Dorsolateral prefrontal cortex (tissue), 122 donors: ENCODE measurements at places on chromosomes 13 and 19.

- no peak for DNase-seq
These were observed 295.6 kb downstream of the ZNF536 start for GRCh38 chr19:30667746-30668145.

- no peak for DNase-seq
These were observed 874 bp downstream of the TRIM28 start for GRCh38 chr19:58544591-58545285.

DNA sequence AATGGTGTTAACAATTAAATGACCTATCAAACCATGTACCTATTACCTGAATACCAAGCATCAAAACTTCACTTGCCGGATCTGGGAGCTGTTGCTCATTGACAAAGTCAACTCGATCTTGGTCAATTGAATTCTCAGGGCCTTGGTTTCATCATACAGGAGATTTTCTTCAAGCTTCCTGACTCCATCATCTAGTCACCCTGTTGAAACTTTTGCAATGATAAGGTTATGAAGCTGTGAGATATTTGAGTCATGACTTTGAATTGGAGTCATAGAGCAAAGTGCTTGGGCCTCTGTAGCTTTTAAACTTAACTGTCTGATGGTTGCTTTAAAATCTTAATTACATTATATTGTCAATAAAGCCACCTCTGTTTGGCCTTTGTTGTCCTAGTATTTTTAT, 260.9 kb downstream of the COG6 start:
- no peak for DNase-seq

- no peak for DNase-seq
These were observed 7.8 kb upstream of the LYPD5 start for GRCh38 chr19:43809762-43810696.

DNA sequence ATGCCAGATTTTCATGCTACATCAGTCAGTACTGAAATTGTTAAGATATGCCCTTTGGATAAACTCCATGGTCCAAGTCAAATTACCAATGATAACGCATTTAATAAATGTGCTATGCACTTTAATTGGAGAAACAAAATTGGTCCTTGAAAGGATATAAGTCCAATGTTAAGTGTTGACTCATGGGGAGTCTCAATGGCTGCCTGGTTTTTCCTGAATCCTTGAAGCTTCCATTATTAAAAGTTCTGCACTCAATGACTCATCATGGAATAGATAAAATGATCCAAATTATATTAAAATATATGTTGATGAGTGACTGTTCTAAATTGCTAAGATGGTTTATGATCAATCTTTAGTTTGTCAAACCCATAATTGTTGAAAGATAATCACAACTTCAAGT, 346.0 kb upstream of the ATXN8OS start:
- no peak for DNase-seq

DNA sequence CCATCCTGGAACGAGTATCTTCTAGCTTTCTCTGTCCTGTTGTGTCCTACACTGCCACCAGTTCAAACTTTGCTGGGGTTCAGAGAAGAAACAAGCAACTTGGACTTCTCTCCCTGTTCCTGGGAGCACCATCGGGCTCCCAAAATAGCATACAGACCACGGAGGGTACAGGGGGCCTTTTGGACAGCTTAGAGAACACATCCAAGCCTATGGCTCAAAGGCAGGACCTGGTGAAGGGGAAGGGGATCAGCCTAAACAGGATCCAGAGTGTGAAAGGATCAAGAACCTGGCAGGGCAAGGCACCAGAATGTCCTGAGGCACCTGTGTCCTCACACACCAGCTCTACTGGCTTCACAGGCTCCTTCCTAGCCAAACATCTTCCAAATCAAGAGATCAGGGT, 1336.5 kb downstream of the UQCRFS1 start:
- DNase-seq = no peak

DNA sequence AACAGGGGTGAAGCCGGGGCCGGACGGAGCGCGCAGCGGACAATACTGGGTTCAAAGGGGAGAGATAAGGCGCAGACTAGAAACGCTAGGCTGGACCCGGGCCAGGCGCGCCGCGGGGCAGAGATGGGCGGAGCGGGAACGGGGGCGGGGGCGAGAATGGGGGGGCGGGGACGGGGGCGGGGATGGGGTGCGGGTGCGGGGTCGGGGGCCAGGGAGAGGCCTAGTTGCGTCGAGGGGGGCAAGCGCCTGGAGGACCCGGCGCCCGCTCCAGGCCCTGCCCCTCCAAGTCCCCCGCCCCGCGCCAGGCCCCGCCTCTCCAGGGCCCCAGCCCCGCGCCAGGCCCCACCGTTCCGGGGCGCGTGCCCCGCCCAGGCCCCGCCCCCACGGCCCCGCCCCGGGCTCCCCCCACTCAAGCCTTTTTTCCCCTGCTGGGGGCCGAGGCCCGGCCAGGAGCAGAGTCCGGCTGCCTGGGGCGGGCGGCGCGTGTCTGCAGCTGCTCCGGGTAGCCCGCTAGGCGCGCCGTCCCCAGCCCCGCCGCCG, at the start of gene CERS4:
Gene CERS4, plus strand, starts transcription at position 449 of the 540 bp plus-strand sequence. CDS start 41,707 bp downstream, outside the sequence.
- peak; percentile 92 for DNase-seq

DNA sequence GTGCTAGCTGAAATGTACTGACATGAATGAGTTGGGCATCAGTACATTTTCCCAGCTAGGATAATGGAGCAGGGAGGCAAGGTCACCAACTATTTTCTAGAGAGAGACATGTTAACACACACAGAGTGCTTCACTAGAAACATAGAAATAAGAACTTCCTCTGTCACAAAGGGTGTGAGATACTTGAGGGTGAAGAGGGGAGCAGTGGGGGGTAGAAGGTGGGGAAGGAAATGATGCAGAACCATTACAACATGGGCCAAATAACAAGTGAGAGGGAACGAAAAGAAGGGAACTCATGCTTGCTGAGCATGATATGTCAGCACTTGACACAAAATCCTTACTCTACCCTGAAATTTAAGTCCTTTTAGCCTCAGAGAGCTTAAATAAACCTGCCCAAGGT, 87.8 kb upstream of the RFC3 start:
- DNase-seq = no peak

DNA sequence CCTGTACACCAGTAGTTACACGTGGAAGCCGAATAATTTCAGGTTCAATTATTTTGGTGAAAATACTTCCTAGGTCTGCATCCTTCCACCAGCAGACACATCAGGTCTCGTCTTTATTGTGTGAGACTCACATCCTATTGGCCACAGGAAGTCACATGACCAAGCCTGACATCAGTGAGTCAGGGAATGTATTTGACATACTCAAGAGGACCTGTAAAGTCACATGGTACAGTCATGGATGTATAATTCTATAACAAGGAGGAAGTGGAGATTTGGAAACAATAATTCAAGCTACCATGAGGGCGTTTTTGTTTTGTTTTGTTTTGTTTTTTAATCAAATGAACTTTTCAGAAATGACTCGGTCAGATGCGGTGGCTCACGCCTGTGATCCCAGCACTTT, 9.3 kb upstream of the HIF3A start:
- no peak for DNase-seq

- no peak for DNase-seq
These were observed at the start of gene S1PR4 for GRCh38 chr19:3178377-3178972. S1PR4 (plus strand) TSS chr19:3178769; CDS start chr19:3178793, 24 bp downstream.

- no peak for DNase-seq
These were observed 63.9 kb downstream of the DLEU7 start for GRCh38 chr13:50779443-50780200.

DNA sequence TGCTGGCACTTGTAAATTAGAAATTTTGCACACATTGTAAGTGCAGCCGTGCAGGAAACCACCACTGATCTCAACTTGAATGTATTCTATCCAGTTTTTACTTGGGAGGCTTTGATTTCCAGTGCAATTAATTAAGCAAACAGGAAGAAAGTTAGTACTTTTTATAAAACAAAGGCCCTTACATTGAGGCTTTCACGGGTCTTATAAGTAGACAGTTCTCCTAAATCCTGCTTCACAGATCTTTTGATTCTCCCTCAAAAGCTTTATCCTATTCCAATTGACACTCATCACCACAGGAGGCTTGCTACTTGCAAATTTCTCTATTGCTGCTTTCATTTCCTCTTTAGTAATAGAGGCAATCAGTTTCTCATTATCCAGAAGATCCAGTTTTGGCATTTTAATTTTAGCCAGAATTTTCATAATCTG, 90.1 kb downstream of the ERCC5 start:
- DNase-seq = no peak

GRCh38 chr19:4624301-4624700, 15.0 kb upstream of the TNFAIP8L1 start:
- DNase-seq = no peak

GRCh38 chr19:44627631-44628030, 14.3 kb downstream of the IGSF23 start:
- DNase-seq = no peak

DNA sequence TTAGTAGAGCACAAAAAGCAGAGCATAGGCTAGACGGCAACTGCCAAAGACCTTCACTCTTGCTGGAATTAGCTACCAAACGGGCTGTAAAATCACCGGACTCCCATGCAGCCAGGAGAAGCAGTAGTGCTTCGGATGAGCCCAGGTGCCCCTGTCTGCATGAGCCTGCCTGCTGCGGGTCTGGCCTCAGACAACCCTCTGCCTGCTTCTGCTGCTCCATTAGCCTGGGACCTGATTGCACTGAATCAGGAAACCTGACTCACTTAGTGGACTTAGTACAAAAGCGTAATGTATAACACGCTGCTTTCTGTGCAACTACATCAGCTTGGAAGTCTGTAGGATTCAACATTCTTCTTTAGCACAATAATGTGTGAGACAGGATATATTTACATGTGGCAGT, 170.0 kb downstream of the LMO7 start:
- DNase-seq = no peak

- DNase-seq = no peak
These were observed 138.2 kb downstream of the DCLK1 start for GRCh38 chr13:35992964-35993363.

- no peak for DNase-seq
These were observed 5.2 kb downstream of the MCOLN1 start for GRCh38 chr19:7527516-7528191.

DNA sequence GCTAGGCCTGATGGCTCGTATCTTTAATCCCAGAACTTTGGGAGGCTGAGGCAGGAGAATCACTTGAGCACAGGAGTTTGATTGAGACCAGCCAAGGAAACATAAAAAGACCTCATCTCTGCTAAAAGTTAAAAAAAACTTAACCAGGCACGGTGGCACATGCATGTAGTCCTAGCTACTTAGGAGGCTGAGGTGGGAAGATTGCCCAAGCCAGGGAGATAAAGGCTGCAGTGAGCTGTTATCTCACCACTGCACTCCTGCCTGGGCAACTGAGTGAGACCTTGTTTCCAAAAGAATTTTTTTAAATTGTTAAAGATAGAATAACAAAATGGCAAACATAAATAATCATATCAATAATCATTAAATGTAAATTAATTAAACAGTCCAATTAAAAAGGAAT, 365.8 kb downstream of the MTUS2 start:
- no peak for DNase-seq

DNA sequence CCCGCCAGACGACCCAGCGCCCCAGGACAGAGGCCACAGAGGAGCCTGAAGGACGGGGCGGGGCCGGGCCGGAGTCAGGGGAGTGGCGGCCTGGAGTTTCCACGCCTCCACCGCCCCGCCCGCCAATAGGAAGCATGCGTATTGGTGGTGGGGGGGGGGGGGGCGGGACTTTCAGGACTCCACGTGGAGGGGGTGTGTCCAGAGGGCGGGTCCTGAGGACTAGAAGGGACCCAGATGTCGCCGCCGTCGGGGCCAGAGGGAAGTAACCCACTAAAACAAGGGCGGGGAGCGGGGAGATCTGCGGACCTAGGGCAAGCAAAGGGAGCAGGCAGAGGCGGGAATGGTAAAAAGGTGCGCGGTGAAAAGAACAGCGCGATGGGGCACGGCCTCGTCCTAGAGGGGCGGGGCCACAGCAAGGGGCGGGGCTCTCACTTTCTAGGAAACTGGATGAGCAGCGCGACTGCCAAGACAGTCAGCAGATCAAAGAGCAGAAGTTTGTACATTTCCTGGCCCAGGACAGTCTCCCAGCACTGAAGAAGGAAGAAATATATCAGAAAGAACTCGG, 2.8 kb upstream of the LENG1 start:
- DNase-seq = peak; percentile 37

DNA sequence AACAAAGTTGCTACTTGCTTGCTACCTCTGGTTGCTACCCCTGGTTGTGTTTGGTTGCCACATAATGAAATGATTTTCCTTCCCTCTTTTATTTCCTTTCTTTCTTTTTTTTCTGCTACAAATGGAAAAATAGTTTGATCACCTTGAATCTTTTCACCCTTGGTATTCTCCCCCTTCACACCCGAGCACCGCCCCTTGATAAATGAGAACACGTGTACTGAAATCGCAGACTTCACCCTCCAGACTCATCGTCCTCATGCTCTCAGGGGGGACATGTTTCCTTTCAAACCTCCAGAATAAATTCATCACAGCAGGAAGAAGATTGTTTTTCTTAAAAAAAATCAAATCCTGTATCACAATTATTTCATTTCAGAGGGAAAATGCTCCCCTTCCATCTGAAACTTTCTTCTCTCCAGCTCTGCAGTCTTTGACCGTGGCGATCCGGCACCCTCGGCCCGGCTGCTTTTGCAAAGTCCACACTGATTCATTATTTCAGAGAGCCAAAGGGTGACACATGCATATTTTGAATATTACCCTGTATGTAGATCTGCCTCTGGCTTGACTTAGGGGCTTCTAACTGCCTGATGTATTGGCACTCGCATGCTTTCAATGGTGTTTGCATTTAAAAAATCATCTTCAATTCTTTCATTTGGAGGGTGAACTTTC, 222.6 kb upstream of the MAB21L1 start:
- no peak for DNase-seq

GRCh38 chr19:3119071-3119595, 16.7 kb upstream of the GNA15 start:
- DNase-seq = no peak

GRCh38 chr13:26184791-26185250, 37.3 kb downstream of the RNF6 start:
- no peak for DNase-seq

DNA sequence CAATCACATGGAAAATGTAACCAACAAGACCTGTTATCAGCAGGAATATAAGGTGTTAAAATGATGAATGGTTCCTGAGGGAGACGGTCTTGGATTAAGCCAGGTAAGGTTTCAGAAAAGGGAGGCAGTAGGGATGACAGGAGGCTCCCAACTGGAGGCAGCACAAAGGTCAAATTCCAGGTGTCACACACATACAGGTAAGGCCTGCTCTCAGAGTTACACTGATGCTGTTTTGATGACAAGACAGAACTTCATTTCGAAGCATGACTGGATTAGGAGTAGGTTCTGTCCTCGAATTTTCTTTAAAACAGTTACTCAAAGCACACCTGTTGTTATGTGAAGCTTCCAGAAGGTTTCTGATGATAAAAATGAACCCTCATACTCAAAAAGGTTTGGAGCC, 7.4 kb downstream of the MED26 start:
- no peak for DNase-seq
